ENCODE measurements at places on chromosomes 5 and 9.

GRCh38 chr9:37229455-37229854 lies 109.1 kb downstream of the ZCCHC7 start:
- DNase-seq, result no peak

GRCh38 chr5:149849966-149850910 lies 94.4 kb downstream of the PDE6A start:
- DNase-seq, result no peak

DNA sequence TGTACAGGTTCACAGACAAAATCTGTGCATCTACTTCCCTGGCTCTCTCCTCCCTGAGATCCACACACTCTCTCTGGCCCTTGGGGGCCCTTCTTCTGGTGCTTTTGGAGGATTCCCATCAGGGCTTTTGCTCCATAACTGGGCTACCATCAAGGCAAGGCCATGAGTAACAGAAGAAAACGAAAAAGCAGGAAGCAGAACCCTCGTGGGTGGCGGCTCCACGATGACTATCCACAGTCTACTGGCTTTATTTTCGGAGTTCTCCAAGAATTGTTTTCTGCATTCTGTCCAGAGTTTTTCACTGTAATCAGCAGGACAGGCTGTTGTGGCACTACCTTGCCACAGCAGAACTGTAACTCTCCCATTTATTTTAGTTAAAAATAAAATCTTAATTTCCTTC lies 19.9 kb downstream of the PNPLA7 start:
- DNase-seq, result no peak

DNA sequence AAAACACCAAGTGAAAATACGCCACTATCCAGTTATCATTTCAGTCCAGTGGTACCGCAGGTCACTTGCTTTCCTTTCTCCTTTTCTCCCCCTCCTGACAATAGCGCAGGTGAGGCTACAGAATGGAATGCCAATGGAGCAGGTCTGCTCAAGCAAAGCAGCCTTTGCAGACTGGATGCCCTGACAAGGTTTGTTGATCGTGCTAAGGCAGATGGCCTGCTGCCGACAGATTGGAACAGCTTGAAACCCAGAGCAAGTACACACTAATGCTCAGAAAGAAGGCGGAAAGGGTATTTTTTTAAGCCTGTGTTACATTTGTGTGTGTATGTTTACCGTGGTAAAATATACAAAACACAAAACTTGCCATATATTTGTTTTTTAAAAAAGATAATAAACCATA lies 19.4 kb downstream of the SPACA9 start:
- no peak for DNase-seq

Data from coronary artery (tissue), 2 donors.